ENCODE measurements at places on chromosomes 6 and 20.
A peak's percentile ranks its signal among the peaks of the same experiment; 100 is the strongest.

DNA sequence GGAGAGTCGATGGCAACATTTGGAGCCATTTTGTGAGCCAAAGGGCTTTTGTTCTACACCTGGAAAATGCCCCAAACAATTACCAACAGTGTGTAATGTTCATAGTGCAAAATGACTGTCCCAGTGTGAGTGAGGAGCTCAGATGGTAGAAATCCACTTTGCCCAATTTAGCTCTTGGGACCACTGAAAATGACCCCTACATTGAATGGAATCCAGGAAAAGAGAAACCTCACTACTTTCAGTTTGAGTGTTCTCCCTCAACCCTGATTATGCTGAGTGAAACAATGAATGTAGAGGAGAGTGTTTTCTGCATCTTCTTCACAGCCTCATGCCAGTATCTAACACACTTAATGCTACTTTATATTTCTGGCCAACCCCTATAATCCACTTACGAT lies 84.9 kb upstream of the NRN1 start:
- DNase-seq = no peak

- no peak for DNase-seq
Observed at GRCh38 chr6:15555101-15556038, 107.5 kb downstream of the DTNBP1 start.

DNA sequence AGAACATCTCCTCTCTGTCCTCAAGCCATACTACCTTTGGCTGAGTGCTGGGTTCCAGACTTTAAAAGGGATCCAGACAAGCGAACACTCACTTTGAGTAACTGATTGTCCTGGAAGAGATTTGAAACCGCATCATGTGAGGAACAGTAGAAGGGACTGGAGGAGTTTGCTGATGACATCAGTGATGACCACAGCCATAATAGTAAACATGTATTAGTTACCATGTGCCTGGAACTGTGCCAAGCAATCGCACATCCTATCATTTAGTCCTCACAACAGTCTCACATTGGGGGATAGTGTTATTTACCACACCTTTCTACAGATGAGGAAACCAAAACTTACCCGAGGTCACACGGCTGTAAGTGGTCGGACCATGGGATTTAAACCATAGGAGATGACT lies 39.8 kb downstream of the ARMC2 start:
- no peak for DNase-seq

- DNase-seq = no peak
Observed at GRCh38 chr6:152012227-152012626, 204.7 kb downstream of the ESR1 start.

- no peak for DNase-seq
Observed at GRCh38 chr6:87618531-87618930, 28.6 kb downstream of the ORC3 start.

DNA sequence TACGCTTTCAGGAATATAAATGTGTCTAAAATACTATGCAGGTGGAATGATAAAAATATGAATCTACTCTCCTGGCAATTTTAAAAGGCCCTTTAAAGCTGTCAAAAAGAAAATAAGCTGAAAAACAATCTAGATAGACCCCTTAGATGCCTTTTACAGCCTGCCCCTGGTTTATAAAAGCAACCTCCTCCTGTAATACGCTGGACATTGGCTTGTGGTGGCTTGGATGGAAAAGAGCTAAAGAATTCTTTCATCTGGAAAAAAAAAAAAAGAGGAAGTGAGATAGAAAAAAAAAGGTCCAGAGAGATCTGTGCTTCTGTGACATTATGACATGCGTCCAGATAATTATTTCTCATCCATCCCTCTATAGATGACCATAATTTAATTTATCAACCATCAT lies 115.9 kb upstream of the NRSN1 start:
- no peak for DNase-seq

DNA sequence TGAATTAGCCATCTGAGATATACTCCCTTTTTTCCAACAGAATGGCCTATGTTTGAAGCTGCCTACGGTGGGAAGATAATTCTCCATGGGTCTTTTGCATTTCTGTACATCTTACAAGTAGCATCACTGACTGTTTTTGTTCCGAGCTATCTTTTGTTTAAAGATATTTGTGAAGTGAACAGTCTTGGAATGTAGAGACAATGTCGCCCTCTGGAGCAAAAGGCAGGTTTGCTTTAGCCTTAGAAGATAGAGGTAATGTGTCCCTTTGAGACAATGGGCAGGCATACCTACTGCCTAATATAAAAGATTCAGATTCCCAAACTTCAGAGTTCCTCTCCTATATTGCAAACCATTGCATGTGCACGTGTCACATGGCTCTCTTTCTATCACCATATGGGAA lies 347.8 kb upstream of the CNR1 start:
- DNase-seq = no peak

GRCh38 chr6:53603386-53604116 lies 58.6 kb upstream of the GCLC start:
- no peak for DNase-seq

DNA sequence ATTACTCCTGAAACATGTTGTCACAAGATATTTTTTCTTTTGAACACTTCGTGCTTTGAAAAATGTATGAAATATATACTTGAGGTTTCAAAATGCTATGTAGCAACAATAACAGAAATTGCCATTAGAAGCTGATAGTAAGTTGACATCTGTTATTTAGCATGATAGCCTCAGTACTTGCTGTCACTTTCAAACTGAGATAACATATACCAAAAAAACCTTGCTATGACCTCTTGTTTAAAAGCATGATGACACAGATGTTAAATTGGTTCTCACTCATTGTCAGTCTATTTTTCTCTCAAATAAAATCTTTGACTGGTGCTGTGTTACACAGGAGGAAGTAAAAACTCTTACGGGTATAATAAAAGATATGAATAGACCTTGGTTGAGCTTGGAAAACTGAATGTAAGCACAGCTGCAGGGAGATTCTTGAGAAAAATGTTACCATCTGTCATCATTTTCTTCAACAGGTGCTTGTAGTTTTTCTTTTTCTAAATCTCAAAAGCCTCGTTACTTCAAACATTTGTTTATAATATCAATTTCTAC lies 18.6 kb downstream of the MOXD1 start:
- DNase-seq = peak; percentile 81

DNA sequence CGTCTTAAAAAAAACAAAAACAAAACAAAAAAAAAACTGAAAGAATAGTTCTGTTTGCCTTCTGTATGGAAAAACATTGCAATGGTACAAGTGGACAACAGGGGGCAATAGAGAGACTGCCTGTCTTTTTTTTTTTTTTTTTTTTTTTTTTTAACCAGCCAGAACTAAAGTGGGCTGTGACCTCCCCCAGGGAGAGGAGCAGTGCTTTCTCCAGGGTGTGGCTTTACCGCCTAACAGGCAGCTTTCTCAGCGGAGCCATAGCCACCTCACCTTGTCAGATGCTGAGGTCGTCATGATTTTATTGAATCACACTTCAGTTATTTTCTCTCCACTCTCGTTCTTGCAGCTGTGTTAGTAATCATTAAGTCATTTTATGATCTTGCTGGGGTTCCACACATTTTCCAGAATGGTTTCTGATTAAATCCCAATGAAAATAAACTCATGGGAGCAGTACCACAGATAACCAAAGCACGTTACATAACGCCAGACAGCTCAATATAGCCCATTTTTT lies 78.4 kb downstream of the GMPR start:
- DNase-seq = no peak

GRCh38 chr6:137013738-137014602 lies 30.8 kb downstream of the IL20RA start:
- DNase-seq = no peak

- no peak for DNase-seq
Observed at GRCh38 chr6:140036196-140036595, 661.7 kb upstream of the CITED2 start.

DNA sequence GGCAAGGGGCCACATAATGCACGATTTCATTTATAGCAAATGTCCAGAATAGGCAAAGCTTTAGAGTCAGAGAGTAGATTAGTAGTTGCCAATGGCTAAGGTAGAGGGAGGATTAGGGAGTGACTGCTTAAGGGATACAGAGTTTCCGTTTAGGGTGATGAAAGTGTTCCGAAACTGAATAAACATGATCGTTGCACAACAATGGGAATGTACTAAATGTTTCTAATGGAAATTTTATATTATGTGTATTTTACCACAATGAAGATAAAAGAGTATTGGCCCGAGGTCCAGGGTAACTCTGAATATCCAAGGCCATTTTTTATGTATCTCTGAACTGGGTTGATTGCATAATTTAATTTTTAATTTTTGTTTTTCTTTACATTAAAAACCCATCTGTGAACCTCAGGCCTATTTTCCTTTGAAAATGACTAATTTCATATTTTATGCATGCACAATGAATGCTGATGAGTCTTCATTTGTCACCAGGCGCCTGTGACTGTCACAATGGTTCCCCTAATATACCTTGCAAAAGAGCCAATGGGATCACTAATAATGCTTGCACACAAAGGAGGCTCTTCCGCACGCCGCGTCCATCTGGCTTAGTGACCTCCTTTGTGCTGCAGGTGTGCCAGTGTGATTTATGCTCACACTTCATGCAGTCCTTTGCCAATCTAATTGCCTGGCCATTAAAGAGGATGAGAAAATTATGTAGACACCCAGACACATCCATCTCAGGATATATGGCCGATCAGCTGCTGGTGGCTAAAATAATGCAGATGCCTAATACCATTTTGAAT lies 612.5 kb downstream of the CDH26 start:
- no peak for DNase-seq

- DNase-seq = no peak
Observed at GRCh38 chr6:84772428-84773132, 8.2 kb upstream of the TBX18 start.

- no peak for DNase-seq
Observed at GRCh38 chr20:46638134-46638897, 12.9 kb downstream of the SLC13A3 start.

DNA sequence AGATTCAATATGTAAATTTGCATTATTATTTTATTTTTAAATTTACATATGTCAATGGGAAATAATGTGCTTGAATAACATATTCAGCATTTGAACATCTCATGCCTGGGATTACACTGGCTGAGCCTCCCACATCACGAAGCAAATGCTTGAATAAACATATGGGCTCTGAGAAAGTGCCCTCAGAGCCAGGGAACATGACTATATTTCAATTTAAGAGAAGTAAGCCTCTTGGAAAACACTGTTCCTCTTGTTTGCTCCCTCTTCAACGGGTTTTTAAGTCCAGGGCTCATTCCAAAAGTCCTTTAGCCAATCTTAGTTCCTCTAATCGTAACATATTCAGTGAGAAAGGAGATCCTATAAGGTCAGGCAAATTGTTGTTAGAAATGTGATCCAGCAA lies 122.0 kb downstream of the GMPR start:
- DNase-seq = no peak

DNA sequence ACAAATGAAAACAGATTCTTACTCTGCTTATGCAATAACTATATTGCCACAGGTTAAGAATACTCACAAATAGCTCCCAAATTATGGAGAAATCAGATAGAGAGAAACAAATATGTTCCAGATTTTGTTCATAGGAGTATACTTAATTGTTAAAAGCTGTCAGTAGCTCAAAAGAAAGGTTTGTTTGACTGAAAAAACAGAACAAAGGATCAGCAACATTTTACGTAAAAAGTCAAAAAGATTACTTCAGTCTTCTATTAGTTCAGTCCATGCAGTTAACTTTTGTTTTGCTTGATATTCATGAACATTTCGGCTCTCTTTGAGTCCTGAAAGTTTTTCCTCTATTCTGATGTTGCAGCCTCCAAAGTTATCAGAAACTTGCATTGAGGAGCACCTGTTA lies 13.4 kb upstream of the NANP start:
- no peak for DNase-seq

DNA sequence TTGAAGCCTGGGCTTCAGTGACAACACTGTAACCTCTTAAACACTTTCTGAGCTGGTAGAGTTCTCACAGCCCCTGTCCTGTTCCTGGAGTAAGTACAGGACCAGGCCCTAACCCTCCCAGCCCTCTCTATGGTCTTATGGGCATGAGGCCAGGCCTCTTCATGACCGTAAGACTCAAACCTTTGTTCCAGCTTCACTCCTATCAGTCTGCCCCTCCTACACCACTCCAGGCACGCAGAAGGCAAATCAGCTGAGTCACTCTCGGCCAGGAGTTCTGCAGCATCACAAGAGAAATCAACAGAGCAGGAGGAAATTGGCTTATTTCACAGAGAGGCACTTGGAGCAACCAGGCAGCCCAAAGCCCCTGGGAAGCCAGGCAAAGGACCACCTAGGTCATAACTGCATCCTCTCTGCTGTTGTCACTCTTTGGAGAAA lies 25.3 kb upstream of the CHD6 start:
- no peak for DNase-seq

DNA sequence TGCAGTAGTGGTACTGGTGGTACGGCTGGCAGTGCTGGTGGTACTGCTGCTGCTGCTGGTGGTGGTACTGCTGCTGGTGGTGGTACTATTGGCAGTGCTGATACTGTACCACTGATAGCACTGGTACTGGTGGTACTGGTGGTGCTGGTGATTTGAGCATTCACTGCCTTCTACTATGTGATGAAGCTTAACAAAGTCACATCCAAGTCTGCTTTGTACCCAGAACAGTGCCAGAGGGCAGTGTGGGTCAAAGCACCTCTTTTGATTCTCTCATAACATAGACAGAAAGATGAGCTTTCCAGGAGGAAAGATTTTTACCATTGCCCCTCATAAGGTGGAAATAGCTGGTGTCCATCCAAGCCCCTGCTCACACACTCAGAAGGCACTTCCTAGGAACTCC lies 48.7 kb downstream of the ANKRD6 start:
- DNase-seq = no peak

All from NCI-H524 treated with DMSO at 0.1 percent for 48 hours (cell line).